GM12864 (cell line): ENCODE measurements at places on chromosomes 2 and 18.
A peak's percentile ranks its signal among the peaks of the same experiment; 100 is the strongest.

GRCh38 chr2:233837694-233838229 lies 16.6 kb downstream of the HJURP start:
- DNase-seq, result no peak

DNA sequence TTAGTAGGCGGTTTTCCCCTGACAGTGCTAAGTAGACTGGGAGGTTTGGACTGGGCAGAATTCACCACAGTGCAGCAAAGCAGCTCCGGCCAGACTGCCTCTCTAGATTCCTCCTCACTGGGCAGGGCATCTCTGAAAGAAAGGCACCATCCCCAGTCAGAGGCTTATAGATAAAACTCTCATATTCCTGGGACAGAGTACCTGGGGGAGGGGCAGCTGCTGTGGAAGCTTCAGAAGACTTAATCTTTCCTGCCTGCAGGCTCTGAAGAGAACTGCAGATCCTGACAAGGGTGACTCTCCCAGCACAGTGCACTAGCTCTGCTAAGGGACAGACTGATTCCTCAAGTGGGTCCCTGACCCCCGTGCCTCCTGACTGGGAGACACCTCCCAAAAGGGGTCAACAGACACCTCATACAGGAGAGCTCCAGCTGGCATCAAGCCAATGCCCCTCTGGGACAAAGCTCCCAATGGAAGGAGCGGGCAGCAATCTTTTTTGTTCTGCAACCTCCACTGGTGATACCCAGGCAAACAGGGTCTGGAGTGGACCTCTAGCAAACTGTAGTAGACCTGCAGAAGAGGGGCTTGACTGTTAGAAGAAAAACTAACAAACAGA lies 266.8 kb upstream of the CRIM1 start:
- DNase-seq, result no peak

- no peak for DNase-seq
Measured at GRCh38 chr2:236917164-236917563, 168.5 kb upstream of the COPS8 start.

- DNase-seq, result peak; percentile 81
Measured at GRCh38 chr2:179031731-179032408, 18.1 kb downstream of the CCDC141 start.

DNA sequence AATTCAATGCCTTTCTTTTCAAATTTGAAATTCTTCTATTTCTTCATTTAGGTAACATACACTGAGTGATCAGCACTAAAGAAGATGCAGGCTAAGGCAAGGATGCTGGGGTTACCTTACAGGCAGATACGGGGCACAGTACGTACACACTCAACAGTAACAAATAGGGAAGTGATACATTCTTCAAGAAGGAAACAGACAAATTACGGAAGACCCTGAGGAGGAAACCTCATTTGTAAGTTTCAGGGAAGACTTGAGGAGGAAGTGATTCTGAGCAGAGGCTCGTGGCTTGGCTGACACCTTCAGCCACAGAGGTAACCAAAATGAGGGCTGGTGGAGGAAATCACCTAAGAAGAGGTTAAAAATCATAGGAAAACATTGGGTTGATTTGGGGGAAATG lies 1108.3 kb upstream of the KLHL29 start:
- peak; percentile 16 for DNase-seq

DNA sequence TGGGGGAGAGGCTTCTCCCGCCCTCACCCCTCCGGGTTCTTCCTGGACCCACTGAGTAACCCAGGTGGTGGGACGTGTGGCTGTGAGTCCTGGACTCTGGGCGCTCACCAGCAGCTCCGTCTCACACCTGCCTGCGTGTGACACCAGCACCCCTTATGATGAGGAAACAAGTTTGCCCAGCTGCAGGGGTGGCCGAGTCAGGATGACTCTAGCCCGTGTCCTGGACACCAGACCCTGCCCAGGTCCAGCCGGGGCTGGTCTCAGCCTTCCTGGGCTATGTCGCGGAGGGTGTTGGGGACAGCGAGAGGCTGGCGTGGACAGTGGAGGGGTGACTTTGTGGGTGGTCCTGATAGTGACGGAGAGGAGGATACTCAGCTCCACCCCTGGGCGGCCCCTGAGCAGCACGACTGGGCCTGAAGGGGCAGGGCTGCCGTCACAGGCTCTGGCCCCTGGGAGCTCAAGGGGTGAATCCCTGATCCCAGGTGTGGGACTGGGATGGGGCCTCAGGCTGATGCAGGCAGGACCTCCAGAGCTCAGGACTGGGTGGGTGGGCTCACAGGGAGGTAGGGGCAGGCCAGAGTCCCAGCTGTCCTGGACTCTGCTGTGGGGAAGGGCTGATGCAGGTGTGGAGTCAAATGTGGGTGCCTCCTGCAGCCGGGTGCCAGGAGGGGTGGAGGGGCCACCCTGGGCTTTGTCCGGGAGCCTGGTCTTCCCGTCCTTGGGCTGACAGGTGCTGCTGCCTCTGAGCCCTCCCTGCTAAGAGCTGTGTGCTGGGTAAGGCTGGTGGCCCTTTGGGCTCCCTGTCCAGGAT lies 3.7 kb downstream of the GPR35 start:
- no peak for DNase-seq

DNA sequence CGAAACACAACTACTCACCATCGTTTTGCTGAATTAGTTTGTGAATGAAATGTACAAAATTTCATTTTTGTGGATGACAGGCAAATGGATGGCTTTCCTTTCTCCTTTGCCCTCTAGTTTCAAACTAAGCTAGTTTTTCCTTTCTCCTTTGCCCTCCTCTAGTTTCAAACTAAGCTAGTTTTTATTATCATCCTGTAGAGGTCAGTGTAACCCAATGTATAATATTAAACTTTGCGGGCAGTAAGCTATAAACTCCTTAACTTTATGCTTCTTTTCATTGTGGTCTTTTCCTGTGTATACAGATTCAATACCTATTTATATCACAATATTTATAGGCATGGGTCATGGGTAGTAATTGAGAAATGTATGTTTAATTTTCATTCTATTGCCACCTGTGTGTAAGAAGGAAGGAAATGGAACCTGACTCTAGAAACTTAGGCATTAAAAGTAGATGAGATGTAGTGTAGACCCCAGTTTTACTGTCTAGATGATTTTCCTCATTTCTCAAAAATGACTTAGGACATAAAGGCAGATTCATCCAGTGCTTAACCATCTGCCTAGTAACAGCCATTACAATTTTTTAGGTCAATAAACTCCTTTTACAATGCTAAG lies 58.1 kb downstream of the MAP3K19 start:
- no peak for DNase-seq

- DNase-seq, result peak; percentile 29
Measured at GRCh38 chr18:50816419-50817166, 3.2 kb downstream of the MRO start.

DNA sequence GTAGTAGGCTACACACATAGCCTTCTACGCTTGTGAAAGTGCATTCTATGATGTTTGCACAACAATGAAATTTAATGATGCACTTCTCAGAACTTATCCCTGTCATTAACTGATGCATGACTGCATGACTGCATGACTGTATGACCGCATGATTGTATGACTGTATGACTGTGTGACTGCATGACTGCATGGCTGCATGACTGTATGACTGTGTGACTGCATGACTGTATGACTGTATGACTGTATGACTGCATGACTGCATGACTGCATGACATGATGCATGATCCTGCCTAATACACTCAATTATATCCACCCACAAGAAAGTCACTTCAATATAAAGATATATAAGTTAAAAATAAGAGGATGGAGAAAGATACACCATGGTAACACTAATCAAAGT lies 365.4 kb upstream of the FSIP2 start:
- no peak for DNase-seq

GRCh38 chr2:216339456-216340279 lies 32.6 kb downstream of the MARCHF4 start:
- no peak for DNase-seq

DNA sequence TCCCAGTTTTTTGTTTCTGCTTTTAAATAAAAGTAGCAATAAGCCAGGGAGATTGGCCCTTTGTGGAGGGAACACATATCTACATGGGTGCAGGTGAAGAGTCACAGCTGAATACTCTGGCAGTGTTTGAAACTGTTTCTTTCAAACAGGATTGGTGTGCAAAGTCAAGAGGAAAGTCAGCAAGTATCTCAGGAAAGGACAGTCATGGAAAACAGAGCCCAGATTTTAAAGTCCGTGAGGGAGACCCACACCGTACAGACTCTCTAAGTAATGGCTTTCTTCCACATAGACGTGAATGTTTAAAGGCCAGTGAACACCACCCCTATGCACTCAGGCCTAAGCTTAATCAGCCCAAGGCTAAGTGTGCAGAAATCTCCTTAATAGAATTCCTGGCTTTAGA lies 95.3 kb downstream of the GFPT1 start:
- DNase-seq, result no peak

GRCh38 chr2:5474716-5475115 lies 217.5 kb upstream of the SOX11 start:
- no peak for DNase-seq
